ENCODE measurements at places on chromosomes 3 and 15.
A peak's percentile ranks its signal among the peaks of the same experiment; 100 is the strongest.

GRCh38 chr15:74383695-74384565 is 16.5 kb upstream of the CYP11A1 start:
- DNase-seq = no peak

- peak; percentile 92 for DNase-seq
Observed at GRCh38 chr3:185825006-185825638, at the start of gene IGF2BP2. Gene IGF2BP2 (minus strand): TSS chr3:185825042. CDS start chr3:185824960, 82 bp downstream.

DNA sequence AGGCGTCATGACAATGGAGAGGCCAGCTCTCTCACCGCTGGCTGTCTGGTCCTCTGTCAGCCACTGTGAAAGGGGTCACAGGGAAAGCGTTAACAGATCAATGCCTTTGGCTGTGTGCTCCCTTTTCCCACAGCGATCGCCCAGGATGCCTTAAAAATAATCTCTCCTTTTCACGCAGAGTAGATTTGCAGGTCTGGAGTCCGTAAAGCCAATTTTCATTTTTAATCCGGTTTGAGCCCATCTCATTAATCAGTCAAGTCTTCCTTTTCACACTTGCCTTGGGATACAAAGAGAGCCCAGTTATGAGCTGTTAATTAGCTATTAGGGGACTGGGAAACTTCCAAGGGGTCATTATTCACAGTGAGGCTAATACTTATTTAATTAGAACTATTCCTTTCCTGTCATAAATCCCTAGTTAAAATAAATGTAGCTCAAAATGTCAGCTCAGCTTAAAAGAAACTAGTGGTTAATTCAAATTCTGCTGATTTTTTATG is 104.3 kb upstream of the RASGRP1 start:
- DNase-seq = no peak

DNA sequence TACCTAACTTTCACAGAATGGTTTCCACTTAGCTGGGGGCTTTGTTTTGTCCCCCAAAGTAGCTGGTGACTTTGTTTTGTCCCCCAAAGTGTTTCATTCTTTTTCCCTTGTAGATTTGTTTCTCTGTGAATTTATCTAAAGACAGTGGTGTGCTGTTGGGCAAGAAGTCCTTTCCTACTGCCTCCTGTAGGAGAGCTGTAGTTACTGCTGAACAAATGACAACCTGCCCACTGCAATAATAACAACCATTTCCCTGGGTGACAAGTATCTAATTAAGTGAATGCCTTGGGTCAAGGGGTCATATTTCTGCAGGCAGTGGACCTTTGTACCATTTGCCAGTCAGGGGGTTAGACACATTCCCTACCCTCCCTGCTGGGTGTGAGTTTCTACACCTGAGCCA is 125.4 kb upstream of the BFSP2 start:
- no peak for DNase-seq

GRCh38 chr15:25238126-25238525 is 200.7 kb downstream of the UBE3A start:
- DNase-seq = no peak

DNA sequence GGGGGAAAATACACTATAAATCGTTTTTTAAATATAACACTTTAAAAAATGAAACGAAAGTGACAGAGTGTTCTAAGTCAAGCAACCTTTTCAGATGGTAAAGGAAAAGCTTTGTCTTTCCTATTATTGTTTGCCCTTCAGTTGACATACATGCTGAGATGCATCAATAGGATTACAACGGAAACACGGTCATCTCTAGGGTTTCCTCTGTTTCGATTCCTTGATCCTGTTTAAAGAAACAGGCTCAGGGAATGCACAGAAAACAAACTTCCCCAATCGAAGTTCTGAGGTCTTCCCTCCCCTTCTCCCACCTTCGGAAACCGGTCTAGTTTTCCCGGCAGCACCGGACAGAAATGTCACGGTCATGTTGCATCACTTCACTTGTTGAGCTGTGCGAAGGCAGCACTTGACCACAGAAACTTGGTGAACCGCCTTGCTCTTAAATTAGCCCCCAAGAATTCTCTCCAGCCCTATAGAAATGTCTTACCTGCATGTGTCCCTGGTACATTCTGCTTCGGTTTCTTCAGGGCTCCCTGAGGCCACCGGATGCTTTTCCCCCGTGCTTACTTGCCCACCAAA is 556 bp downstream of the PEX5L start:
- DNase-seq = no peak

DNA sequence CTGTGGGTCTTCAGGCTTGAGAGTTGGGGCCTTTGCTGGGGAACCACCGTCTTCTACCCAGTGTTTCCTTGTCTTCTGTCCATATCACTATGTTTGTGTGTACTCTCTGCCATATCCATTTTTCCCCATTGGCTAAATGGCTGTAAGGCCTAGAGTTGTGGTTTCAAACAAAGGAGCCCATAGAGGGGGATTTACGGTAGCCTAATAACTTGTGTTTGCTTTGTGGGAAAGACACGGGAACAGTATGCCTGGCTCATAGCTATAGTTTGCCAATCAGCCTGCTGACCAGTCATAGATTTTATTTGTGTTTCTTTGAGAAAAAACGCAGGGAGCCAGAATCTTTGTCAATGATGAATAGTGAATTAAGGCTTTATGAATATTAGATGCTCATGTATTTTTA is 554.8 kb downstream of the NAALADL2 start:
- DNase-seq = no peak

DNA sequence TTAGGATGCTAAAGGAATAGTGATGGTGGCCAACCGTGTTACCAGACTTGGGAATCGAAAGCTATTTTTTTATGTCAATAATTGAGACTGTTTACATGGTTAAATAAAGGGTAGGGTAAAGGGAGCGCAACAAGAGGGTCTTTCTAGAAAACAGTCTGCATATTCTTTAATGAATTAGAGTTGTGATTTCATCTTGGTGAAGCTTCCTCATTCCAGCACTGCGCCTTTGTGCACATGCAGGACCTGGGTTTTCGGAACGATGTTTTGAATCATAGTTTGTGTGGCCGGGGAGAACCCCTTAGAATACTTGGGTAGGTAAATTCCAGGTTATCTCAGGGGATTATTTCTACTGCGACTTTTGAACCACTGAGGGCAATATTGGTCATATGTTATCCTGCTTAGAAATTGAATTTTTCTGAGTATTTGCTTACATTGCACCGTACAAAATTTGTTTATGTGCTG is 1.3 kb downstream of the PIK3CA start:
- peak; percentile 31 for DNase-seq

Measured in cardiac fibroblast (primary cell).